Stimulated activated CD8-positive, alpha-beta memory T cell treated with anti-CD3 and anti-CD28 coated beads, Interleukin-4, amount 100 ng/mL, for 1 hour (primary cell): ENCODE measurements at places on chromosomes 7 and 10.

GRCh38 chr10:125159932-125160855 is at the start of gene CTBP2:
Gene CTBP2, minus strand, starts transcription at chr10:125160563.
- no peak for DNase-seq

GRCh38 chr10:21510241-21511094 is 15.0 kb downstream of the SKIDA1 start:
- no peak for DNase-seq

DNA sequence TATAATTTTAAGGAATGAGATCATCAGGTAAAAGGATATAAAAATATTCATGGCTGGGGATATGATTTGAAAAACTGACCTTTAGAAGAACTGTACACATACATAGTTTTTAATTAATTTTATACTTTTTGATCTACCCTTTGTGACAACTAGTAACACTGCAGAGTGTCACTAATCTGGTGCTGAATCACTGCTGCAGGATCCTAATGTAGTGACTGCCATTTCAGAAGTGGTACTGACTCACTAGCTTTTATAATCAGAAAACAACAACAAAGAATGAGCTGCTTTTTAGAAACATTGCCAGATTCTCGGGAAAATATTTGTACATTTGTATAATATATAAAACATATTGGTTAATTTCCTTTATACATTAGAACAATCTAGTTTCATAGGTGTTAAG is 110.4 kb downstream of the HIPK2 start:
- DNase-seq = no peak

DNA sequence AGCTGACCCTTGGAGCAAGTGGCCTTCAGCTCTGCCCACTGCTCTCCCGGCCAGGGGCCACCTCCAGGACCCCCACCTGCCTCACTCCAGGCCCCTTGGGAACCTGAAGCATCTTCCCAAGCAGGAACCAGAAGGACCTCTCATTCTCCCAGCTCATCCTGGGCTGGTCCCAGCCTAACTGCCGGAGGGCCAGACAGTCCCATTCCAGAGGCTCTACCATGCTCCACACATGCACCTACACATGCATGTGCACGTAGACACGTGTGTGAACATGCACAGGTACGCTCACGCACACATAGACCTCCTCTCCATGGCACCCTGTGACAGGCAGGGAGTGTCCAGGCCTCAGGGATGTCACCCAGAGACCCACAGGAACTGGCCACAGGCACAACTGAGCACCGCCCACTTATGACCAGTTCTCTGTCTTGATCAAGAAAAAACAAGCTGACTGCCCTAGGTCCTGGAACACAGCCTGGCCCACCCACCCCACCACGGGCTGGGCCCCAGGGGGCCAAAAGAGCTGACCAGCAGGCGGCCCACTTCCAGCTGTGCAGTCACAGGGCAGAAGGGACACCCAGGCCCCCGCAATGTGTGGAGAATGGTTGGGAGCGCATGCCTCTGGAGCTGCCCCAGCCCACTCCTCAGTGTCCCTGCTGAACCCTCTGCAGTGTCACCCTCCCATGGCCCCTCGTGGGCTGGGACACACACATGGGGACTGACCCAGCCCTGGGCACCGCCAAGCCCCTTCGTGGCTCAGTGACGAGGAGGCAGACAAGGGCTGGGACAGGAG is 43.4 kb downstream of the CAMK2B start:
- no peak for DNase-seq
